ENCODE measurements at places on chromosomes 6 and 20.

DNA sequence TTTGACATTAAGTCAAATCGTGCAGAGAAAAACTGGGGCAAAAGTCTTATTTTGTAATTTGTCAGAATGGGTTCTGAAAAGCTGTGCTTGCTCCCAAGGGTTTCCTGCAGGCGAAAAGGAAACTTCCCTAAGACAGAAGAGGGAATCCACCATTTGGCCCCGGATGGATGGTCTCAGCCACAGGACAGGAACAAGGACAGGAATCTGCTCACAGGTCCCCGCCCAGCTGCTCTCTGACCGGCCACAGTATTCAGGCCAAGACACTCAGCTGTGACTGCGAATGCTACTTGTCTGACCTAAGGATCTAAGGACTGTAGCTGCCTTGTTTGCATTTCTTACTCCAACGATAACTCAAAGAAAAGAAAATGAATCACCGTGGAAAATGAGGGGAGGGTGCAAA is 197.0 kb downstream of the BMP7 start:
- DNase-seq: no peak

DNA sequence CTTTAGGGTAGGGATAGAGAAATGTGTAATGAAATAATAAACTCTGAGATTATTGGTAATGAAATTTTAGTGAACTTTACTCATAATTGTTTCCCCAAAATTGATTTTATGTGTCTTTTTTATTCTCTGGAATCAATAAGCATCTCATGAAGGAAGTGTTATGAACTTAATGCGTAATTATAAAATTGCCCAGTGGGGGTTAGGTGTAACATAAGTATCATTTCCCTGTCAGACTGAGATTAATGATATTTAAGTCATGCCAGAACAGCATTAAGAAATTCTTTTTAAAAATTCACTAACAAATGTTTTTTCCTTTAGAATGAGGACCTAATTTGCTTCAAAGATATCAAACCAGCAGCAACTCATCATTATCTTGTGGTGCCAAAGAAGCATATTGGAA is 10.0 kb downstream of the HINT3 start:
- no peak for DNase-seq

DNA sequence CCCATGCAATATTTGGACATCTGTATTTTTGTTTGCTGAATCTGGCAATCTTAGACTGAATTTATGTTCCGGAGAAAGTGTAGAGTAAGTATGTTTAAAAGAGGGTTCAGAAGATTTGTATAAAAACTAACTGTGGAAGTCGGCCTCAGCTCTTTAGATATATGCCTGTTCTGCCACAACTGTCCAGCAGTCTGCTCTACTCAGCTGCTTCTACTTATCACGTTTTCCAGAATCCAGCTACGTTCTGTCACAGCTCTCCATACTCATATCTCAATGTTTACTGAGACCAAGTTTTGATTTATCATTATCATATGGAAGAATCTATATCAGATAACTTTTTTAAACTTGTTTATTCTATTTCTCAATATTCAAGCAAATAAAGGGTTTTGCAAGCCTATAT is 721.3 kb downstream of the EYS start:
- no peak for DNase-seq

DNA sequence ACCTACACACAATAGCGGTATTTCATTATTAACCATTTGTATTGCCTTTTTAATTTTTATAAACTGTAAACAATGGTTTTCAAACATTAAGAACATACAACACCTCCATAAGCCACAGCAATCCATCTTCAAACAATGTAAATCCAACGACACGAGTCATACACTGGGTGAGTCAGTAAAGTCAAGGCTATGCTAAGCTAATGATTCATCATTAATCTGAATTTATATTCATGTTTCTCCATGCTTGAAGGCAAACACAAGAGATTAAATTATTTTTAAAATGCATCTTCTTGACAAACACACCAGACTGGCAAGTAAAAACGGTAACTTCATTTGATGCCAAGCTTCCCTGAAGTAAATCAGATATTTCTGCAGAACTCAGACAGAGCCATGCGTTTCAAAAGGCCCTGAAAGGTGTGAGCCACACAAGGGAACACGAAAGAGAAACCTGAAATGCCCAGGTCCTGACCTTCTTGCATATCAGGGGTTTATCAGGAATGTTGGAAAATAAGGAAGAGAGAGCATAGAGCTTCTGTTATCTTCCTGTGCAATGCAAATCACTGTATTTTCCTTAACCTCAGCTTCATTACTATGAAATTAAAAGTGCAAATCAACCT is 162.5 kb downstream of the ALDH8A1 start:
- DNase-seq: no peak

DNA sequence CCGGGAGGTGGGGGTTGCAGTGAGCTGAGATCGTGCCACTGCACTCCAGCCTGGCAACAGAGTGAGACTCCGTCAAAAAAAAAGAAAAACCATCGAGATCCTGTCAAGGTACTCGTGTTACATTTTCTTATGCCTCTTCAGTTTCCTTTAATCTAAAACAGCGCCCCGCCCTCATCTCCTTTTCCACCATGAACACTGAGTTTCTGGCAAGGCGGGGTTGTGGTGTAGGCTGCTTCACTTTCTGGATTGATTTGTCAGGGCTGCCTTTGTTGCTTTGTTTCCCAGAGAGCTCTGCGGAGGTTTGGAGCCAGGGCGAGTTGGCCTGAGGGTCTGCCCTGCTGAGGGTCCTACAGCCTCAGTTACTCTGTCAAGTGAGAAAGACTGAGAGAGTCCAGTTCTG is 8.9 kb downstream of the ITPR3 start:
- no peak for DNase-seq

DNA sequence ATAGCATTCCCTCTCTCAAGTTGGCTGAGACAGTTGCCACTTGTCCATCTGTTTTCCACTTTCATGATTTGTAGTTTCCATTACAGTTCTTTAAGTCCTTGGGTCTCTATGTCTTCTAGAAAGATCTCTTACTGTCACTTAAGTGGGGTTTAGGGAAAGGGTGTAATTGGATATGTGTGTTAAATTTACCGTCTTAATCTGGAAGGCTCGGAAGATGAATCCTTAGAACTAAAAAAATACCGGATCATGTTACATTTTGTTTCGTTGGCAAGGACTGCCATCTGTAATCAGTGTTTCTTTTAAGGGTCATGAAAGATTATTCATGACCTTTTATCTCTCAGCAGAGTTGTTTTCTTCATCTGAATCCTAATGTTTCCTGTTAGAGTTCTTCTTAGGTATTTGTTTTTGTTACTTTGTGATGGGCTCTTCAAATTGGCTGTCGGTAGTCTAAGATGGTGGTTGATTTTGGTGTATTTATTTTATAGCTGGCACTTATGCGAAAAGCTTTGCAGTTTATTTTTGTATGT is 21.8 kb upstream of the BTBD3 start:
- no peak for DNase-seq

- no peak for DNase-seq
Measured at GRCh38 chr20:37418591-37419109, 72.7 kb downstream of the SRC start.

- DNase-seq: no peak
Measured at GRCh38 chr6:151998784-151999183, 191.3 kb downstream of the ESR1 start.

GRCh38 chr20:51533291-51534172 is 9.0 kb downstream of the NFATC2 start:
- no peak for DNase-seq

DNA sequence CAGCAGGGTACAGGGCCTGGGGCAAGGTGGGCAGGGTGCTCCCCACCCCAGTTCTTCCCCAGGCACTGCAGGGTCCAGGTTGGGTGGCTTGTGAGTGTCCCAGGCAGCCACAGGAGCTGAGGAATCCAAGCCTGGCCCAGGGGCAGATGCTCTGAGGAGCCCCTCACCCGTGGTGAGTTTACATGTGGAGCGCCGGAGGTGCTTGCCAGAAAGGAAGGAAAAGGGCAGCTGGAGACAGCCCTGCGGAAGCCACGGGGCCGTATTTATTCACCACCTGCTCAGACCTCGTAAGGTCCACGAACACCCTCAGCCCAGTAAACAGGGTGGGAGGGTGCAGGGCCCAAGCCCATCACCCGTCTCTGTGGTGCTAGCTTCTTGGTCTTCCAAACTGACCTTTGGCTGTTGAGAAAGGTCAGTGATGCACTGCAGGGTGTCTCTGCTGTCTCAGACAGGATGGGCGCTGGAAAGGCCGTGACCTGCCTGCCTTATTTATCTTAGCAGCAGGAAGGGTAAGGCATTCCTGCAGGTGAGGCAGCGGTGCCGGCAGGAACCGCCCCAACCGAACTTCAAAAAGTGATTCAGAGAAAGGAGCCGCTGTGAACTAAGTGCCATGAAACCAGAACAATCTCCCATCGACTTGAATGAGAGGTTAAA is 4.0 kb upstream of the FRMD1 start:
- no peak for DNase-seq

- DNase-seq: peak; percentile 45
Measured at GRCh38 chr20:46931699-46932098, 37.1 kb downstream of the EYA2 start.

- DNase-seq: no peak
Measured at GRCh38 chr6:42932412-42932811, 3.1 kb downstream of the CNPY3 start.

- no peak for DNase-seq
Measured at GRCh38 chr20:58818586-58819285, 32.0 kb downstream of the GNAS-AS1 start.

- no peak for DNase-seq
Measured at GRCh38 chr20:16392346-16392745, 180.9 kb downstream of the KIF16B start.

- no peak for DNase-seq
Measured at GRCh38 chr6:48664826-48665225, 553.8 kb upstream of the PTCHD4 start.

DNA sequence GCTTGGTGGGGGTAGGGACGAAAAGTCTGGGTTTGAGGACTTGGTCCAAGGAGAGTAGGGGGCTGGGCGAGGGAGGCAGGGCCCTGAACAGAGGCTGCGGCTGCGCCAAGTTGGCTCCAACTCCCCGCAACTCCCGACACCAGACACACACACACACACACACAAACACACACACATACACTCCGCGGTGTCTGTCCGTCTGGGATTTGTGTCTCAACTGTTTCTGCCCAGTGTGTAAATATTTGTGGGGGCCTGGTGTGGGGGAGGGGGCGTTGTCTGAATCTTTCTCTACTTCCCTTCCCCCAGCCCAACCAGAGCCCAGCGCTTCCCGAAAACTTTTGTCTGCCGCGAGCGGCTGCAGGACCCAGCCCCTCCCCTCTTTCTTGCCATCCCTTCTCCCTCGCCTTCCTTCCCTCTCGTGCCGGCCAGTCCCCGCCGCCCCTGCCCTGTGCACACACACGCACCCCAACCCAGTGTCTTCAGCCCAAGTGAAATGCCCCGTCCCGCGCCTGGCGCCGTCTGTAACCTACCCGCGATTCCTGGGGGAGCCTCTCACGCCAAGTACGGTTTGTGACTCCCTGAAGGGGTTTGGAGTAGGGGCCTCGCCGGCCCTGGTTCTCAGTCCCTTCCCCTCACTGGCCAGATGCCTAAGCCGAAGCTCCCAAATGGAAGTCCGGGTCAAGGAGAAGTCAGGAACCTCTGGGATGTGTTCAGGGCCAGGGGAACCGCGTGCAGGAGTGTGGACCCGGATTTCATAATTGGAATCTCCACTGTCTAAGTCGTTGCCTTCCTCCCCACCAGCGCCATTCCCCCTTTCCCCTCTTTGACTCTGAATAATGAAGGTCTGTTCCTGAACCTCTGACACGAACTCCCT is 904 bp downstream of the MDFI start:
- DNase-seq: peak; percentile 39

GRCh38 chr20:40844332-40844731 is 155.3 kb upstream of the MAFB start:
- DNase-seq: no peak

- no peak for DNase-seq
Measured at GRCh38 chr6:21836277-21836676, 242.7 kb downstream of the SOX4 start.

GRCh38 chr6:27026361-27026760 is 221.1 kb upstream of the PRSS16 start:
- no peak for DNase-seq

- DNase-seq: no peak
Measured at GRCh38 chr6:79334674-79335073, 100.2 kb upstream of the HMGN3 start.

GRCh38 chr6:23940466-23940865 is 185.5 kb upstream of the NRSN1 start:
- DNase-seq: no peak

- DNase-seq: no peak
Measured at GRCh38 chr6:40353967-40354452, 233.2 kb downstream of the LRFN2 start.

- no peak for DNase-seq
Measured at GRCh38 chr6:147248859-147249258, 44.6 kb downstream of the STXBP5 start.

GRCh38 chr6:16840291-16840690 is 79.0 kb upstream of the ATXN1 start:
- no peak for DNase-seq

- DNase-seq: no peak
Measured at GRCh38 chr20:19915111-19915798, 101.9 kb upstream of the NAA20 start.

- no peak for DNase-seq
Measured at GRCh38 chr20:4038047-4038459, 22.7 kb upstream of the RNF24 start.

- no peak for DNase-seq
Measured at GRCh38 chr6:143107440-143107839, 46.8 kb downstream of the AIG1 start.

DNA sequence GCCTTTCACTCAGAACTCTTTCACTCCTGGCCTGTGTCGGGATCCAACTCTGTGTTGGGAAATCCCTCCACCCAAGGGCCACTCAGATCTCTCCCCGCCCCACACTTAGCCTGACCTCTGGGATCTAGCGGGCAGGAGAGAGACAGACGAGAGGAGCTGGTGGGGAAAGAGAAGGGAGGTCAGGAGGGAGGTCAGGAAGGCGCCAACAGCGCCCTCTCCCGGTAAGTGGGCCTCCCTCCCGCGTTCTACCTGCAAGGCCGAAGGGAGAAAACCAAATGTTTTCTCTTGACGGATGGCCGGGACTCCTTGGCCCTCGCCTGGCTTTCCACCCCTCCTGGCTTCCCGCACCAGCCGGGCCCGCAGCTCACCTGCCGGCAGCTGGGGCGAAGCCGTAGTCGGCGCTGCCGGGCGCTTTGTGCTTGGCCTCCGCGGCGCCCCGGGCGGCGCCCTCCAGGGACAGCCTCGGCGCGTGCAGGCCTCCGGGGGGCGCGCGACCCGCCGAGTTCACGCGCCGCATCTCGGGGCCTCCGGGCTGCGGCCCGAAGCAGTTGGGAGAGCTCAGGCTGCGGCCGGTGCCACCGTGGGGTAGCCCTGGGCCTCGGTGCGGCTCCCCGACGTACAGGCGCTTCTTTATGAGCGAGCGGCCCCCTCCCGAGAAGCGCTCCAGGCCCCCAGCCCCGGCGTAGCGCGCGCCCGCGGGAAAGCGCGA is 38.2 kb downstream of the C6orf132 start:
- DNase-seq: peak; percentile 57

DNA sequence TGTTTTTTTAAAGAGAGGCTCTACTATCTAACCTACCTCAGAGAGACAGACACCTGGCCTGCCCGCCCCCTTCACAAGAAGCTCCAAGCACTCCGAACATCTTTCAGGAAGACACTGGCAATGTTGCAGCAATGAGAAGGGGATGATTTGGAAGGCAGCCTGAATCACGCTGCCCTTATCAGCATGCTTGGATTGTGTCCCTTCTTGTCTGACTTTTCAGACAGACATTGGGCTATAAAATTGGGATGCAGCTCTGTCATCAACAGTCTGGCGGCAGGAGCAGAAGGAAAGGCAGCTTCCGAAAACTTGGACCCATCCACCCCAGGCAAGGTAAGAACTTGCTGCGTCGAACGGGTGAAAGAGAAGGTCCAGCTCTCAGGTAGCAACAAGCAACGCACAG is 56.0 kb downstream of the CDK5RAP1 start:
- no peak for DNase-seq

All from uterus (tissue), 4 donors.